ENCODE measurements at places on chromosomes 5 and 9. TPM values are rescaled to one million over a fixed set of nuclear protein-coding genes. Genes with fewer than 3 reads are reported as not detected.

DNA sequence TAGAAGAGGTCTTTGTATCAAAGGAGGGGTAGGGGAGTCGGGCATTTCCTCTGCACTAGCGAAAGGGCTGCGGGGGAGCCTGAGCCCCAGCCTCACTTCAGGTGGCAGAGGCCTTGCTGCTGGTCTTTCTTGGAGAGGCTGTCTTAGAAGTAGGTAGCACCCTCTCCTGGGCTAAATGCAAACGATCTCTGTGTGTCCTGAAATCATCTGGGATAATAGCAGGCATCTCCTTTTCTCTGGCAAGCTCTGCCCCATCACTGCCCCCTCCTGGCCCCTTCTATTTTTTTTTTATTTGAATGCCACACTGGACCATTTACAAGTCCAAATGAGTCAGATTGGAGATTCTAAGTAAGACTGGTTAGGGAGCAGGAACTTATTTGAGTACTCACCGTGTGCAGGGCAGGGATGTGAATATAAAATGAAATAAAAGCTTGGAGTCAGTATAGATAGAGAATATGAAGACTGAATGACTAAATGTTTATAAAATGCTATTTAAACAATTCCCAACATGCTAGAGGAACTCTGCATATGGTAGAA lies 137.1 kb downstream of the FGF1 start:
- no peak overlapping the region for H3K27ac ChIP-seq
- peak; percentile 66 for DNase-seq
- no peaks in the 10 kb centered on the region for H3K36me3 ChIP-seq
- H3K4me1 ChIP-seq: peaks cover 62% of the 10 kb centered on the region
- H3K4me3 ChIP-seq: peak overlapping the region; percentile 5

GRCh38 chr9:120443976-120444375 lies 136.0 kb downstream of the CDK5RAP2 start:
- no peaks in the 10 kb centered on the region for H3K27me3 ChIP-seq
- H3K4me3 ChIP-seq: no peak overlapping the region
- DNase-seq: no peak

DNA sequence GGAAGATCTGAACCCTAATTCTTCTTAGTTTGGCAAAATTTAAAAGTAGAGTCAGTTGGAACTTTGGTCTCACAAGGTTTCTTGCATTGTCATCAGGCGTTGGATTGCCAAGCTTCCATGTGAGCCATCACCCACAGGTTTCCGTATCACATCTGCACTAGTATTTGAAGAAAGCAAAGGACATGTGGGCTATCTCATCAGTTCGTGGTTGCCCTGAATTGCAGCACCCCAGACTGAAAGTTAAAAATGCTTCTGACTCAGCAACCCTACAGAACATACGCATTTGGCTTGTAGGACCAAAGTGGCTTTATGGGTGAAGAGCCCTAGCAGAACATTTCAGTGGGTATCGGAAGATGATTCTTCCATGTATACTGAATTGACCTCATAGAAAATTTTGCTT lies 358.0 kb downstream of the ENC1 start:
- H3K4me3 ChIP-seq: no peak overlapping the region
- DNase-seq: no peak
- H3K27me3 ChIP-seq: no peaks in the 10 kb centered on the region
- no peak overlapping the region for H3K27ac ChIP-seq
- H3K4me1 ChIP-seq: peaks cover 5% of the 10 kb centered on the region

GRCh38 chr9:89661391-89661949 lies 56.7 kb downstream of the GADD45G start:
- no peaks in the 10 kb centered on the region for H3K36me3 ChIP-seq
- peaks cover 15% of the 10 kb centered on the region for H3K4me1 ChIP-seq
- peak overlapping the region; percentile 85 for H3K4me3 ChIP-seq
- DNase-seq: no peak

- H3K4me3 ChIP-seq: no peak overlapping the region
- H3K36me3 ChIP-seq: peaks cover 2% of the 10 kb centered on the region
- H3K4me1 ChIP-seq: peaks cover 19% of the 10 kb centered on the region
Observed at GRCh38 chr5:116525674-116526073, 48.9 kb downstream of the SEMA6A start.

DNA sequence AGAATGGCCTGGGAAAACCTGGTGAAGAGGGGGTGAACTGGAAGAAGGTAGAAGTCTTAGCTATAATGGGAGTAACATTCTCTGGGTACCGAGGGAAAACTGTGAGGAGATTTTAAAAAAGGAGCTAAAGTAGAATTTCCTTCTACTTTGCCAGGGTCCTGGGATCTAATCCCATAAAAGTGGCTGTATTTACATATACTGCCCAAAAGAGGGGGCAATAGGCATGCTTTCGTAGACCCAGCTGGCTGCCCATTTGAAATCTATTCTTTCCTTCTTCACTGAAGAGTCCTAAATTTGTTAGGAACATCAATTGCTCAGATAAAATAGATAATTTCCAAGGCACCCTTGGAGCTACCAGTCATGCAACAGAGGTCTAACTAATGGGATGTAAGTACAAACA lies 159.2 kb downstream of the CDC42SE2 start:
- peaks cover 14% of the 10 kb centered on the region for H3K36me3 ChIP-seq
- no peak overlapping the region for H3K27ac ChIP-seq
- no peaks in the 10 kb centered on the region for H3K4me1 ChIP-seq
- H3K4me3 ChIP-seq: no peak overlapping the region
- no peaks in the 10 kb centered on the region for H3K27me3 ChIP-seq

The PDGFRB gene
- total RNA-seq: 15.3 TPM

- H3K36me3 ChIP-seq: no peaks in the 10 kb centered on the region
- H3K4me3 ChIP-seq: no peak overlapping the region
- no peaks in the 10 kb centered on the region for H3K4me1 ChIP-seq
- H3K27me3 ChIP-seq: peaks cover 7% of the 10 kb centered on the region
- no peak for DNase-seq
Observed at GRCh38 chr5:178196986-178197385, 7.3 kb upstream of the HNRNPAB start.

DNA sequence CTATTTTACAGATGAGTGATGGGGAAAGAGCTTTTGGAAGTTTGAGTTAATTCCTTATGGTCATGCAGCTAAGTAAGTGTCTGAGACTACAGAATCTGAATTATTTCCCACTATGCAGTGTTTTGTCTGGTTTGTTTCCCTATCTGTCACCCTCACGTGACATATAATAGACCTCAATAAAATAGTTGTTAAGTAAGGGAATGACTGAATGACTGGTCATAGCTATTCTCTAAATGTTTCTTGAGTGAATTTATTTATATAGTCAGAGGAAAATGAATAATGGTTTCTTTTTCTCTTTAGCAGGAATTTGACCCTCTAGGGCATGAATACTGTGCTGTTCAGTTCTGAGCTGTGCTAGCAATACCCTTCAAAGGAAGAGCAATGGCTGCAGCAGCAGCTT lies 10.3 kb downstream of the TRIM32 start:
- DNase-seq: no peak
- no peak overlapping the region for H3K27ac ChIP-seq
- no peaks in the 10 kb centered on the region for H3K4me1 ChIP-seq
- no peaks in the 10 kb centered on the region for H3K27me3 ChIP-seq
- no peak overlapping the region for H3K4me3 ChIP-seq

GRCh38 chr9:69572611-69573010 lies 99.6 kb downstream of the APBA1 start:
- no peaks in the 10 kb centered on the region for H3K27me3 ChIP-seq
- H3K36me3 ChIP-seq: no peaks in the 10 kb centered on the region
- no peak overlapping the region for H3K27ac ChIP-seq
- no peak for DNase-seq
- H3K4me1 ChIP-seq: peaks cover 7% of the 10 kb centered on the region

The RECK gene
- 9.5 TPM for total RNA-seq

- no peak for DNase-seq
- H3K27me3 ChIP-seq: no peaks in the 10 kb centered on the region
- H3K4me1 ChIP-seq: peaks cover 8% of the 10 kb centered on the region
- no peak overlapping the region for H3K4me3 ChIP-seq
- no peaks in the 10 kb centered on the region for H3K36me3 ChIP-seq
Observed at GRCh38 chr5:140287801-140288521, 14.9 kb downstream of the PFDN1 start.

GRCh38 chr9:89655056-89655989 lies 50.5 kb downstream of the GADD45G start:
- H3K27me3 ChIP-seq: peaks cover 60% of the 10 kb centered on the region
- no peaks in the 10 kb centered on the region for H3K36me3 ChIP-seq
- peaks cover 6% of the 10 kb centered on the region for H3K4me1 ChIP-seq
- DNase-seq: no peak

The RXRA gene
- total RNA-seq: 40.0 TPM

- DNase-seq: no peak
- H3K4me3 ChIP-seq: no peak overlapping the region
- H3K36me3 ChIP-seq: no peaks in the 10 kb centered on the region
- H3K27ac ChIP-seq: no peak overlapping the region
- H3K27me3 ChIP-seq: peaks cover 5% of the 10 kb centered on the region
- no peaks in the 10 kb centered on the region for H3K4me1 ChIP-seq
Observed at GRCh38 chr9:124441291-124441690, 9.0 kb upstream of the ADGRD2 start.

DNA sequence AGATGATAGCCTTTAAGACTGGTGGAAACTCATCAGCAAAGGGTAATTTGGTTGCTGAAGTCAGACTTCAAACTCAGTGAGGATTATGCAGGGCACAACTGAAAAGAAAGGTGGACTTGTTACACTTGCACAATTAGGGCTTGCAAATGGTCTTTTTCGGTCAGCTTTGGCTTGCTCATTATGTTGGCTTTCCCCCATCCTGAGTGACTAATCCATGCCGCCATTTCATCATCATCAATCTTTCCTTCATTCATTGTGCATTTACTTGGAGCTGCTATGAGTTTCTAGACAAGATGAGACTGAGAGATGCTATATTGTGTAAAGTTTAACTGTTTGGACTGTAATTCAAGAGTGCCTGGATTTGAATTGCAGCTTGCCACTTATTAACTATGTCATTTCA lies 134.8 kb upstream of the PPP1R2B start:
- H3K4me1 ChIP-seq: no peaks in the 10 kb centered on the region
- no peak overlapping the region for H3K27ac ChIP-seq
- no peak overlapping the region for H3K4me3 ChIP-seq
- DNase-seq: no peak
- no peaks in the 10 kb centered on the region for H3K27me3 ChIP-seq

The PCDH1 gene
- total RNA-seq: 17.3 TPM

DNA sequence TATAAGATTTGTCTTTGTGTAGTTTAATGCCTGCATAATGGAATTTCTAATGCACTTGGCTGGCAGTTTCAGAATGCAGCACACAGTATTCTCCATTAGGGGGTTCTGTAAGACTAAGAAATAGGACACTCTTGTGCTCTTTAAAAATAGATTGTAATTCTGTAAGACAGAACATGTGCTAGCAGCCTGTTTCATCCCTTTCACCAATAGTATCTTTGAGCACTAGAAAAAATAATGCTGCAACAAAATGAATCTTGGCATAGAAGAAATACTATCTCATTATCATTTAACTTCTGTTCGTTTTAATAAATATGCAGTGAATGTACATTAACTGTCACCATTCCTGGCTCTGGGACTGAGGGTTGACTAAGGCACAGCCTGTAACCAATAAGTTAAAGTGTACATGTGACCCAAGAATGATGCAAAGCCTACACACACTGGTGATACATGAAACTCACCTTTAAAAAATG lies 23.8 kb upstream of the ZNF622 start:
- H3K4me3 ChIP-seq: no peak overlapping the region
- H3K36me3 ChIP-seq: no peaks in the 10 kb centered on the region
- no peak overlapping the region for H3K27ac ChIP-seq
- H3K4me1 ChIP-seq: no peaks in the 10 kb centered on the region
- no peak for DNase-seq
- no peaks in the 10 kb centered on the region for H3K27me3 ChIP-seq

GRCh38 chr9:13352451-13352979 lies 73.0 kb upstream of the MPDZ start:
- H3K4me3 ChIP-seq: no peak overlapping the region
- H3K36me3 ChIP-seq: no peaks in the 10 kb centered on the region
- no peaks in the 10 kb centered on the region for H3K4me1 ChIP-seq
- no peaks in the 10 kb centered on the region for H3K27me3 ChIP-seq

- H3K4me3 ChIP-seq: no peak overlapping the region
- no peak for DNase-seq
- H3K4me1 ChIP-seq: peaks cover 48% of the 10 kb centered on the region
- no peaks in the 10 kb centered on the region for H3K36me3 ChIP-seq
- no peak overlapping the region for H3K27ac ChIP-seq
- no peaks in the 10 kb centered on the region for H3K27me3 ChIP-seq
Observed at GRCh38 chr5:142432961-142433360, 108.1 kb upstream of the SPRY4 start.

- no peaks in the 10 kb centered on the region for H3K27me3 ChIP-seq
- no peak overlapping the region for H3K4me3 ChIP-seq
- H3K4me1 ChIP-seq: no peaks in the 10 kb centered on the region
- DNase-seq: no peak
- H3K27ac ChIP-seq: no peak overlapping the region
Observed at GRCh38 chr5:30548580-30549305, 644.7 kb upstream of the CDH6 start.

The SV2C gene
- total RNA-seq: 0.66 TPM

DNA sequence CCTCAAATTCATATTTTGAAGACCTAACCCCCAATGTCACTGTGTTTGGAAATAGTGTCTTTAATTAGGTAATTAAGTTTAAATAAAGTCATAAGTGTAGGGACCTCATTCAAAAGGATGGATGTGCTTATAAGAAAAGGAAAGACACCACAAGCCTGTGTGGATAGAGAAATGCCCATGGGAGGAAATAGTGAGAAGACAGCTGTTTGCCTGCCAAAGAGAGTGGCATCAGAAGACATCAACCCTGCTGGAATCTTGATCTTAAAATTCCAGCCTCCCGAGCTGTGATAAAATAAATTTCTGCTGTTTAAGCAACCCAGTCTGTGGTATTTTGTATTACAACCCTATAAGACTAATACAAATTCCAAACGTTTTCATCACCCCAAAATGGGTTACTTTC lies 1867.9 kb upstream of the NUDT12 start:
- H3K4me3 ChIP-seq: no peak overlapping the region
- H3K4me1 ChIP-seq: no peaks in the 10 kb centered on the region
- DNase-seq: no peak
- no peaks in the 10 kb centered on the region for H3K27me3 ChIP-seq

The SELENOP gene
- total RNA-seq: 2.2 TPM

DNA sequence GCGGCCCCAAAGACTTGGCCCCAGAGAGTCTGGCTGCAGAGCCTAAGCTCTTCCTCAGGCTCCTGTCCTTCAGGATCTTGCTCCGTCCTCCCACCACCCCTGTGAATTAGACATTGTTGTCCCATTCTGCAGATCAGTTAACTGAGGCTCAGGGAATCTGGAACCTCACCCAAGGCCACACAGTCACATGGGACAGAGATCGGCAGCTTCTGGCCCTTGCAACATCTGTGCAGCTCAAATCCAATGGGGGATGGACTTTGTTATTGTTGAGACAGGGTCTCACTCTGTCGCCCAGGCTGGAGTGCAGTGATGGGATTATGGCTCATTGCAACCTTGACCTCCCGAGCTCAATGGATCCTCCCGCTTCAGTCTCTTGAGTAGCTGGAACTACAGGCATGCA lies 23.9 kb upstream of the LAMC3 start:
- no peak for DNase-seq
- H3K27me3 ChIP-seq: no peaks in the 10 kb centered on the region
- no peaks in the 10 kb centered on the region for H3K36me3 ChIP-seq
- peaks cover 40% of the 10 kb centered on the region for H3K4me1 ChIP-seq
- H3K4me3 ChIP-seq: no peak overlapping the region

The ECSCR gene
- not detected for total RNA-seq

The ARL10 gene
- total RNA-seq: 37.2 TPM

The FRMD3 gene
- total RNA-seq: 2.3 TPM

Measured in neural crest cell (in vitro differentiated cells).